NCI-H1930 (cell line): ENCODE measurements at places on chromosomes 5 and 9.

- DNase-seq: no peak
These were observed 10.6 kb downstream of the HMCN2 start for GRCh38 chr9:130276121-130276520.

GRCh38 chr5:43140286-43140685, 19.6 kb downstream of the ZNF131 start:
- DNase-seq: no peak

GRCh38 chr5:154967421-154968024, 26.6 kb downstream of the MRPL22 start:
- DNase-seq: no peak

DNA sequence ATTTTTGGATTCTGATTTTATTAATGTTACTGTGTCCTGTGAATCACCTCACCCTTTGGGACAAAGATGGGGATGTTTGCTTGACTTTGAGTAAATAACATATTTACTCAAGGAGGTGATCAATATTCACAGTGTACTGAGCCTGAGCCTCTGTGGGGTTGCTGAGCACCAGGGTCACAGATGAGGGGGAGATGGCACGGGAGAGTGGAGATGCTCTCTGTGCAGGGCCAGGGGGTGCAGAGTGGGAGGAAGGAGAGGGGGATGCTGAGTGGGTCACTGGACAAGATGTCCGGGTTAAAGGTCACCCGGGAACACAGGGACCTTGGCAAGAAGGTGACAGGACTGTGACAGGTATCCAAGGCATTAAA, 4.0 kb downstream of the SQSTM1 start:
- DNase-seq: no peak

DNA sequence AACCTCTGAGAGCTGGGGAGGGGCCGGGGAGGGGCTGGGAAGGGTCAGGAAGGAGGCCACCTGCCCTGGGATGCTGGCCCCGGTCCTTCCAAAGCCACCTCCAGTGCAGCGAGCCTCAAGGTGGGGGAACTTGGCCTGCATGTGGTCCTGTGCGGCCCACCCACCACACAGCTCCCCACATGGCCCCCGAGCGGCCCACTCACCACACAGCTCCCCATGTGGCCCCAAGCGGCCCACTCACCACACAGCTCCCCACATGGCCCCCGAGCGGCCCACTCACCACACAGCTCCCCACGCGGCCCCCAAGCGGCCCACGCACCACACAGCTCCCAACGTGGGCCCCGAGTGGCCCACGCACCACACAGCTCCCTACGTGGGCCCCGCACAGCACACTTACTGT, 2.0 kb upstream of the LCN10 start:
- DNase-seq: no peak

- no peak for DNase-seq
These were observed 176.9 kb upstream of the SLC12A2 start for GRCh38 chr5:127906562-127907204.

DNA sequence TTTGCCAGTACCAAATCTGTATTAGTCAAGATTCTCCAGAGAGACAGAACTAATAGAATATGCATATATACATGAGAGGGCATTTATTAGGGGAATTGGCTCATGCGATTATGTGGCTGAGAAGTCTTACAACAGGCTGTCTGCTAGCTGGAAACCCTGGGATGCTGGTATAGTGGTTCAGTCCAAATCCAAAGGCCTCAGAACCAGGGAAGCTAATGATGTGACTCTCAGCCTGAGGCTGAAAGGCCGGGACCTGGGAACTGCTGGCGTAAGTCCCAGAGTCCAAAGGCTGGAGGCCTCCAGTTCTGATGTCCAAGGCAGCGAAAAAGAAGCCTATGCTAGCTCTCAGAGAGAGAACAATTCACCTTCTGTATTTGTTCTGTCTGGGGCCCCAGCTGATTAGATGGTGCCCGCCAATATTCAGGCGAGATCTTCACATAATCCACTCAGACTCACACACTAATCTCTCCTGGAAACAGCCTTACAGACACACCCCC, 84.1 kb downstream of the KIAA1958 start:
- DNase-seq: no peak

DNA sequence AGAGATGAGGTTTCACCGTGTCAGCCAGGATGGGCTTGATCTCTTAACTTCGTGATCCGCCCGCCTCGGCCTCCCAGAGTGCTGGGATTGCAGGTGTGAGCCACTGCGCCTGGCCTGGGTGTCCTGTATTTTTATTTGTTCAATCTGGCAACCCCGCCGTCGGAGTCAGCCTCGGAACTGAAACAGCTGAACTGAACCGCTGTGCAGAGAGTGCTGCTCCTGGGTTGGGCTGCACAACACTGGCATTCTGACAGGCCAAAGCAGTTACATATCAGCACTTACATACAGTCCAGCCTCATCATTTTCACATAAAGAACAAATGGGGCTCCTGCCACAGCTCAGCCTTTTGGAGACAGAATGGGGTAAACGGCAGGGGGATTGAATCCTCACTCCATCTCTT, 185.6 kb downstream of the C9orf50 start:
- DNase-seq: no peak

DNA sequence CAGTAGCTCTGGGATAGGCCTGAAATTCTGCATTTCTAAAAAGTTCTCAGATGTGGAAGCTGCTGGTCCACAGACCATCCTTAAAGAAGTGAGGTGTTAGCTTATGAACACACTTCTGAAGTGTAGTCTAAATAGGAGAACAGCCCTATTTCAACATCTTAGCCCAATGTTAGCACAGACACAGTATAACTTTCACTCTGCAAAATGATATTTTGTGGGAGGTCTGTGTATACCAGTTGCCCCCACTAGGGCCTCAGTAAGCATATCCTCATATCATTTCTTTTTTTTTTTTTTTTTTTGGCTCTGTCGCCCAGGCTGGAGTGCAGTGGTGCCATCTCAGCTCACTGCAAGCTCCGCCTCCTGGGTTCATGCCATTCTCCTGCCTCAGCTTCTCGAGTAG, 7.5 kb upstream of the HABP4 start:
- no peak for DNase-seq

GRCh38 chr9:36772449-36773403, 200.0 kb downstream of the MELK start:
- no peak for DNase-seq

GRCh38 chr5:132083071-132083678, 9.6 kb downstream of the CSF2 start:
- DNase-seq: no peak

DNA sequence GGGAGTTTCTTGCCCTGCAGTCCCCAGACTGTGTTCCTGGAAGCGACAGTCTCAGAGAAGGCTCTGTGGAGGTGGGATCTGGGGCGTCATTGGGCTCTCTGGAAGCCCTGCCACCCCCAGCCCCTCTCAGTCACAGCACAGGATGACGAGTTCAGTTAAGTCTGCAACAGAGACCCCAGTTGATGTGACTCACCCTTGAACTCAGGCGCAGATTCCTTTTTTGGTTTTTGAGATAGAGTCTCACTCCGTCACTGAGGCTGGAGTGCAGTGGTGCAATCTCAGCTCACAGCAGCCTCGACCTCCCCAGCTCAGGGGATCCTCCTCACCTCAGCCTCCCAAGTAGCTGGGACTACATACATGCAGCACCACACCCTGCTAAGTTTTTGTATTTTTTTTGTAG, 8.3 kb downstream of the HRH2 start:
- no peak for DNase-seq

DNA sequence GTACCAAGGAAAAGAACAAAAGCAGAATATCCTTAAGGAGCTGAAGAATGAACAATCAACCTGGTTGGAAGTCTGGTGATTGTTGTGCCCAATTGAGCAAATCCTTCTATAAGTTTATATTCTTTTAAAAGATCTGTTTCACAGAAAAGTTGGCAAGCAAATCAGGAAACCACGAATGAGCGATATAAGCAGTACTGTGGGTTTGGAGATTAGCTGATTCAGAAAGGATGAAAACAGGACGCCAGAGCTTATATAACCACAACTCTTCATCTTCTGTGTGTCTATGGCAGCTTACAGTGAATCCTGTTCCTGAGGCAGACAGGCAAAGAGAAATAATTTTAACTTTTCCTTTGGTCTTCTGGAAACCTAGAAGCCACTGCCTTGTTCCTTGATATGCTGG, 61.7 kb downstream of the SLC38A9 start:
- DNase-seq: no peak

DNA sequence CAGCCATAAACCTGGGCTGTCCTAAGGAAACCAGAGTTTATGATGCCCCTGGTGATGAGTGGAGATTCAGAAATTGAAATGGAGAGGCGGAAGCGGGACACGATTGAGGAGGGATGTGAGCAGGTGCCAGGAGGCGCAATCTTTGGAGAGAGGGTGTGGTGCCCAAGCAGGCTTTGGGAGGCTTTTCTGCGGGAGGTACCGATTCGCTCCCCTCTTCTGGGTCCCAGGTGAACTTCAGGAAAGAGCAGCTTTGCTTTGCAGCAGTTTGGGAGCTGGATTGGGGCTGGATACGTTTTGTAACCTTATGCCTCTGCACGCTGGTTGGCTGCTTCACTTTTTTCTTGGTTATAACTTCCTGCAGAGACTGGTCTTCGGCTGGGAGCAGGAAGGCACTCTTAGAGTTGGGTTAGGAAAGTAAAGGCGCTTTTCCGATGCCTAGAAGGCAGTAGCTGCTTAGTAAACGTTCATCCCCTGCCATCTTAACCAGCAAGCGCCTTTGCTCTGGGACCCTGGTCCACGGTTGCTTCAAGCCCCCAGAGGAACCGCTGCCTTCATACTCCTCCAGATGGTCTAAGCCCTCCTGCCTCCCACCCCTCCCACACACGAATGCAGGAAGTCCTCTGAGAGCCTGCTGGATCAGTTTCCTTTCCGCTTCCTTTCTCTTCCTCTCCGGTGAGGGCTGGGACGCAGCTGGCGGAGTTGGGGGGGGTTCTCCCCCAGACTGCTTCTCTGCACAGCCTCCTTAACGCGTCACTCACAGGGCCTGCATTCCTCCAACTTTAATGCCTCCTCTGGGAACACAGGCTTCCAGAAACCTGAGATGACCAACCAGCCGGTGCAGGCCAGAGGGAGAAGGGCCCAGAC, 15.2 kb upstream of the NEK6 start:
- no peak for DNase-seq

- DNase-seq: no peak
These were observed 250.3 kb downstream of the SLIT3 start for GRCh38 chr5:169050636-169051035.

DNA sequence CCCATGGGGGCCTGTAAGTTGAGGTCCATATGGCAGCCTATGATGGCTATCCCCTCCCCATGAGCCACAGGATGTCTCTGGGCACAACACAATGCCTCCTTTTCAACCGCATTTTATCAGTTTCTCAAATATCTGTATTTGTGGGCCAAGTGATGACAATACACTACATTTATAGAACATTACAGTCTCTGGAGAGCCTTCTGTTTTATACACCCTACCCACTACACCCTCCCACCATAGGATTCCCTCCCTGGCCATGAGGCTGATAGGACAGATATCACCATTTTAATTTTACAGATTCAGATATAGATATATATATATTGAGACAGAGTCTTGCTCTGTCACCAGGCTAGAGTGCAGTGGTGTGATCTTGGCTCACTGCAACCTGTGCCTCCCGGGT, 236.8 kb downstream of the ENC1 start:
- no peak for DNase-seq

DNA sequence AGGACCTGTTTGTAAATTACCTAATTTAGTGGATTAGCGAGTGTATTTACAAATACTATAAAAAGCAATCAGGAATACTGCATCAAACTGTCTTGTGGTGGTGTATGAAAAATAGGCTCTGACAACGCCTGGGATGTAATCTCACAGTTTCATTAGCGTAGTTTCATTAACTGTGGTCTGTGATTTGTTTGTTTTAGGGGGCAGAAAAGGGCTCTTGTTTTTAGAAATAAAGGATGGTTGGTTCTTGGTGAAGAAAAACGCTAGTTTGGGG, 1.4 kb downstream of the SLC44A1 start:
- no peak for DNase-seq

DNA sequence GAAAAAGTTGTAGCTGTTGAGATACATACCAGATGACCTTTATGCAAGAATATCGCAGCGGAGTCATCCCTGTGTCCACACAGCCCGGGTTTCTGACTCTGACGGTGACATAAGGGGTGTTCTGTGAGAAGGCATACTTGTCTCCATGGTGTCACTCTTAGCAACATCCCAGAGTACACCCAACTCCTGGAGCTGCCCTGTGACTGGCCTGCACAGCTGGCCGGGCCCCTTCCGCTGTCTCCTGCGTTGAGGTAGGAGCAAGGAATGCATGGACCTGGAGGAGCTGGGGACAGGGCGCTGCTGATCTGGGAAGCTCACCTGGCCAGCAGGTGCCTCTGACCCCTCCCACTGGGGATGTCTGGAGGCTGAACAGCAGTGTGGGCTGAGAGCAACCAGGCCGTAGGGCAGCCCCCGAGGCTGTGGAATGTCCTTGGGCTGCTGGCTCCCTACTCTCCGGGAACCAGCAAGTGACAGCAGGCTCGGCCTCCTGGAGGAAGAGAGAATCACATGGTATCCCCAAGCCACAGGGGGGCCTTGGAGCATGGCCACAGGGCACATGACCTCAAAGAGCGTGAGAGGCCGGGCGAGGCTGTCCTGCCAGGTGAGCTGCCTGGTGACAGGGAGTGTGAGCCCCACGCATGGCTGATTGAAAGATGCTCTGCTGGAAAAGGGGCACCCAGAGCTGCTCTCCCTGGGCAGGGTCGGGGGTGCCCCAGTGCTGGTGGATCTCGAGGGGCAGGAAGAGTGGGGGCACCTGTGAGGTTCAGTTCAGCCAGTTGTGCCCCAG, 113.4 kb downstream of the MRPL36 start:
- DNase-seq: no peak

GRCh38 chr5:93916872-93917271, 175.5 kb upstream of the POU5F2 start:
- DNase-seq: no peak

DNA sequence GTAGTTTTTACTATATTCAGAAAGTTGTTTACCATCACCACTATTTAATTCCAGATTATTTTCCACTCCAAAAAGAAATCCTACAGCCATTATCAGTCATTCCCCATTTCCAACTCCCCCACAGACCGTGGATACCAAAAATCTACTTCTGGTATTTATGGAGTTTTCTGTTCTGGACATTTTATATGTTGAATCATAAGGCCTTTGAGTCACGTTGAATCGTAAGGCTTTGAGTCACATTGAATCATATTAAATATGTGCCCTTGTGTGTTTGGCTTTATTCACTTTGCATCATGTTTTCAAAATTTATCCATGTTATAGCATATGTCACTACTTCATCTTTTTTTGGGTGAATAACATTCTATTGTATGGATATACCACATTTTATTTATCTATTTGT, 454.1 kb upstream of the NUDT12 start:
- no peak for DNase-seq

GRCh38 chr5:133317558-133317957, 265.7 kb downstream of the HSPA4 start:
- no peak for DNase-seq

DNA sequence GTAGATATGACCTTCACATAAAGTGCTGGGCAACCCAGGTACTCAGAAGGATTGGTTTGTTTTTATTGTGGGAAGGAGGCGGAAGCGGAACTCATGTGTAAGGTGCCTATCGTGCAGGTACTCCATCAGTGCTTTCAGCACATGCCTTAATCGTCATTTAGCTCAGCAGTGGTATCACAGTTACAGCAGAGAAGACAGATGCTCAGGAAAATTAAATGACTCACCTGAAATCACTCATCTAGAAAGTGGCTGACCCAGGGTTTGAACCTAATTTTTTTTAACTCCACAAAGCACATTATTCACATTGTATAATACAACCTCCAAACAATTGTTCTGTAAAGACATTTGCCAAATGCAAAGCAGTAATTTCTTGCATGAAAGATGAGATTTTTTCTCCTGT, 2.2 kb downstream of the C5orf46 start:
- DNase-seq: no peak
